NCI-H2081 treated with DMSO at 0.1 percent for 48 hours (cell line): ENCODE measurements at places on chromosomes 7 and 10.

DNA sequence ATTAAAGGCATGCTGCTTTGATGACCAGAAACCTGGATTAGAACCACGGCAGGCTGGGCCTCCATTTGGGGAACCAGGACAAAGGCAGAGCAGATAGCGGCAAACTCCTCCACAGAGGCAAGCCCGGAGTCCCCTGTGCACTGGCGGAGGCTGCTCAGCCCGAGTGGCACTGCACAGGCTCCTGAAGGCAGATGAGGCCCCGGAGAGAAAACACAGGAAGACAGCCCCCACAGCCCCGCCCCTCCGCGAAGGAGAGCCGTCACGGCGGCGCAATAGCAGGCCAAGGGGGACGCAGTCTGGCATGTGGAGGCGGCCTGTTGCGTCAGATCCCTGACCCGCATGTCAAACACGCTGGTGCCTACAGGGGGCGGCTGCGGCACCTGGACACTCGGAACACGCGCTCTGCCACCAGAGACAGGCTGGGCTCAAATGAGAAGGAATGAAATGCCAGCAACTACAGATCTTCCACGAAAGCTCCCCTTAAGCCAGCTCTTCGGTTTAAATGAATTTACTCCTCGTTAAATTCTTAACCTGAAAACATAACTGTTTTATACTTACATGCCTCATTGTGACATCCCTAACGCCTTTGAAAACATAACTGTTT is 128.5 kb downstream of the MAD1L1 start:
- no peak for DNase-seq

GRCh38 chr7:7554021-7554432 is 12.7 kb upstream of the MIOS start:
- DNase-seq, result peak; percentile 34

DNA sequence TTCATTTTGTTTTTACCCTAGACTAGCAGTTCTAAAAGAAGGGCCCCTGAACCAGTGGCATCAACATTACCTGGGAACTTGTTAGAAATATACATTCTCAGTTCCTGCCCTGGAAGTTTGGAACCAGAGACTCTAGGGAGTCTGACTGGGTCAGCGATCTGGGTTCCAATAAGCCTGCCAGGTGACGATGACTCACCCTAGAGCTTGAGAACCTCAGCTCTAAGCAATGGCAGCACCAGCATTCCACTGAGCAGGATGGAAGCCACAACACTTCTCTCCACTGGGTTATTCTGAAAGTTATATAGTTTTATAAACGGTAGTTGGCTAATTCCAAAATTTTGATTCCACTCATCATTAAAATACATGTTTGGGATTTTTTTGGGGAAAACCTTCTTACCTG is 97.0 kb upstream of the AMPH start:
- no peak for DNase-seq

- no peak for DNase-seq
Observed at GRCh38 chr10:127524229-127524628, 24.9 kb upstream of the NPS start.

- no peak for DNase-seq
Observed at GRCh38 chr7:19696926-19697325, 11.9 kb downstream of the POLR1F start.

- no peak for DNase-seq
Observed at GRCh38 chr10:78160591-78160990, 126.9 kb downstream of the RPS24 start.

DNA sequence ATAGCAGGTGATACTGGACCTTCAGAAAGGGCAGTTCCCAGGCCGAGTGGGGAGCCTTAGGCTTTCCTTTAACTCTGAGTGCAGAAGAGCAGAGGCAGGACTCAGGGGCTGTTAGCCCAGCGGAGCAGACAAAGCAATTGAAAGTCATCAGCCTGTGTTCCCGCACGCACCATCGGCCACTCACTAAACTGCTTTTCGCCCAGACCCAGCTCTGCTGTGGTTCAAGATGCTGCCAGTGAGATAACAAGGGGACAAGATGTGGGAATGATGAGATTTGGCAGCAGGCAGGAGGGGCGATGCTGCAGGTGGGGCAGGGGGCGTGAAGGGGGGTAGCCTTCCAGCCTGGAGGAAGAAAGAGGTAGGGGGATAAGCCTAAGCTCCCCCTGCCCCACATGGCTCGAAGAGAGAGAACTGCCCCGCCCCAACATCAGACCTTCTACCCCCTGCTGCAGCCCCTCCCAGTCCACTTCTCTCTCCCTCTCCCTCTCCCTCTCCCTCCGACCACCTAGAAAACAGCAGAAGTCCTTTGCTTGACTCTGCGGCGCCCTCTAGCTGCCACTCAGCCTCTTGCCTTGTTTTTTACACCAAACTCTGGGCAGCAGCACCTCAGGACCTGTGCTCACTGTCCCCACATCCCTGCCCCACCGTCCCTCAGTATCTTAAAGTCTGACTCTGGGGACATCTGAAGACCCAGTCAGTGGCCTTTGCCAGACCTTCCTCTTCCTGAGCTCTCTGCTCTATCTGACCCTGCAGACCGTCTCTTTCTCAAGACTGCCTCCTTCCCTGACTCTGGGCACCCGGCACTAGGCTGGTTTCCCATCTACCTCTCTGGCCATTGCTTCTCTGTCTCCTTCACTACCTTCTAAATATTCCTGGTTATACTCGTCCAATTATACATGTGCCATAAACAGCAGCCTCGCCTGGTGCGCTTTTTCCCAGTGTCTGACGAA is 110.5 kb downstream of the C10orf105 start:
- DNase-seq, result peak; percentile 0

DNA sequence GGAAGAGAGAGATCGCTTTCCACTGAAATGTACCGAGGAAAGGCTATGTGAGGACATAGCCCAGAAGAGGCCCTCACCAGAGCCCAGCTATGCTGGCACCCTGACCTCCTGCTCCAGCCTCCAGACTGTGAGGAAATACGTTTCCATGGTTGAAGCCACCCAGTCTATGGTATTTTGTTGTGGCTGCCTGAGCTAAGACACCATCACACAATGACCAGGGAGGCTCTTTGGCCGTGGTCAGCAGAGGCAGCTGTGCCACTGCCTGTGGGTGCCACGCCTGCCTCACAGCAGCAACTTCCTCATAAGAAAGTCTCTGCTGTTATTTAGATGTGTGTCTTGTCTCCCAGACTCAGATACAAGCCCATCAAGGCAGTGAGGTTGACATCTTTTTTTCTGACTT is 182.7 kb upstream of the PLXNA4 start:
- no peak for DNase-seq

DNA sequence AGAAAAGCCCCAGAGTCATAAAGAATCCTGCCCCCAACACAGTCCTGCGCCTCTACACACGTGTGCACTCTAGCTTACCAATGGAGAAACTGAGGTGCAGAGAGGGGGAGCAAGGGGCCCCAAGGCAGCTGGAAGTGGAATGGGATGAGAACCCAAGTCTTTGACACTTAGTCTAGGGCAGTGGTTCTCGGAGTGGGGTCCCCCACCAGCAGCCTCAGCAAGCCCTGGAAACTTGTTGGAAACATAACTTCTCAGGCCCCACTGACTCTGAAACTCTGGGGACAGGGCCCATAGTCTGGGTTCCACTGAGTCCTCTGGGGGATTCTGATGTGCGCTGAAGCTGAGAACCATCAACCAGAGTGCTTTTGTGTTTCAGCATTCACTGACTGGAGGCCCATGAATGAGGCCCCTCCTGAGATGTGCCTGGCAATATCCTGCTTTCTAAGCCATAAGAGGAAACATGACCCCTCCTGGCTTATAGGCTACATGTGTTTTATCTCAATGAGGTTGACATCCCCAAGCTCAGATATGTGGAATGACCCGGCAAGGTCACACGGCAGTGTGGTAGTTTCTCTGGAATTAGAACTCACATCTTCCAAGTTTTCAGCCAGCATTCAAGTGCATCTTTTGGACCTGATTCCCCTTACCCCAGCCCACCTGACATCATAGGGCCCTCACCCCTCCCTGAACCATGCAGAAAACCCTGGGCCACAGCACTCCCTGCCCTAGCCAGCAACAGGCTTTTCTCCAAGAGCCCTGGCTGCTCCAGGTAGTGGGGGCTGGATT is 147.3 kb upstream of the PCBD1 start:
- DNase-seq, result no peak

- no peak for DNase-seq
Observed at GRCh38 chr10:126186766-126187165, 201.5 kb downstream of the ADAM12 start.

GRCh38 chr7:154943906-154944305 is 59.0 kb downstream of the PAXIP1 start:
- no peak for DNase-seq

GRCh38 chr10:129531969-129532660 is 65.1 kb downstream of the MGMT start:
- DNase-seq, result no peak

DNA sequence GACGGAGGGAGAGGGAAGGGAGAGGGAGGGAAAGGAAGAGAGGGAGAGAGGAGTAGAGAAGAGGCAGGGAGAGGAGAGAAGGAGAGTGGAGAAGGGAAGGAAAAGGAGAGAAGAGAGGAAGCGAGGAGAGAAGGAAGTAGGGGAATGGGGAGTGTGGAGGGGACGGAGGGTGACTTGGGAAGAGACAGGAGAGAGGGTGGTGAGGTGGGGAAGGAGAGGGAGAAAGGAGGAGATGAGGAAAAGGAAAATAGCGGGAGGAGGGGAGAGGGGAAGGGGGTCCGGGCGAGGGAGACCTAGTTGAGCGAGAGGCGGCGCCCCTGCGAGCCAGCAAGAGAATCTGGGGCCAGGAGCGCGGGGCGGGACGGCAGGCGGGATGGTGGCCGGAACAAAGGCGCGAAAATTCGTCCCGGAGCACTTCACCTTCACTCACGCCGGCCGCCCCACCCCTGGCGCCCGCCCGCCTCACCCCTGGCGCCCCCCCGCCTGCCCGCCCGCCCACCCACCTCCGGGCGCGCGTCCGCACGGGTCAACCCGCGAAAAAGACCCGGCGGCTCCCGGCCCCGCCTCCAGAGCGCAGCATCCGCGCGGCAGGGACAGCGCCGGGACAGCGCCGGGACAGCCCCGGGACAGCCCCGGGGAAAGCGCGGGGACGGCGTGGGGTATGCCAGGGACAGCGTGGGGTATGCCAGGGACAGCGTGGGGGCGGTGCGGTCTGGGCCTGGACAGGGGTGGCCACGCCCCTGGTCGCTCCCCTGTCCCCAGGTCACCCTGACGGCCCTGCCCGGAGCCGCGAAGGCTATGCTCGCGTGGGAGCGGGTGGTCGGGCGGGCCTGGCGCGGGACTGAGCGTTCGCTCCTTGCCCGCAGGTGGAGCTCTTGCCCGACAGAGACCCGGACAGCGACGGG is 4.2 kb downstream of the VSTM2A start:
- no peak for DNase-seq

DNA sequence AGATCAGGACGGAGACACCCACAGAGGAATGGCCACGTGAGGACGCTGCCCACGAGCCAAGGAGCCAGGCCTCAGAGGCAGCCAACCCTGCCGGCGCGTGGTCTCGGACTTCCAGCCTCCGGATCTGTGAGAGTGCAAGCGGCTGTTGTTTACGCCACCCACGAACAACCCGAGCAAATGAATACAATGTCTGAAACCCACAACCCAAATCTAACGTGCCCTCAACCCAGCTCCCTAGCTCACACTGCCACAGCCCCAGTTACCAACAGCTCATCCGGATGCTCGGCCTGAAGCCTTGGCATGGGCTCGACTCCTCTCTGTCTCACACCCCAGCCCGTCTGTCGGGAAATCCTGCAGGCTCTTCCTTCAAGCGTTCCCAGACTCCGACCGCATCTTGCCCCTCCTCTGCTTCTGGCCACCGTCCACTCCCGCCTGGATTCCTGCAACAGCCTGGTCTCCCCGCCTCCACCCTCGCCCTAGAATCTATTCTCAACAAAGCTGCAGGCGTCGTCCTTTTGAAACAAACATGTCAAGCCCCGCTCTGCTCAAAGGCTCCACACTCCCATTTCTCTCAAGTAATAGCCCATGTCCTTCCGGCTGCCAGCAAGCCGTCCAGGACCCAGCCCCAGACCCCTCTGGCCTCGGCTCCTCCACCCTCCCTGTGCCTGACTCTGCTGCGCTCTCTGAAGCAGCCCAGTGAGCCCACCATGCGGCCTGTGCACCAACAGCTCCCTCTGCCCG is 35.3 kb downstream of the STK32C start:
- DNase-seq, result no peak

DNA sequence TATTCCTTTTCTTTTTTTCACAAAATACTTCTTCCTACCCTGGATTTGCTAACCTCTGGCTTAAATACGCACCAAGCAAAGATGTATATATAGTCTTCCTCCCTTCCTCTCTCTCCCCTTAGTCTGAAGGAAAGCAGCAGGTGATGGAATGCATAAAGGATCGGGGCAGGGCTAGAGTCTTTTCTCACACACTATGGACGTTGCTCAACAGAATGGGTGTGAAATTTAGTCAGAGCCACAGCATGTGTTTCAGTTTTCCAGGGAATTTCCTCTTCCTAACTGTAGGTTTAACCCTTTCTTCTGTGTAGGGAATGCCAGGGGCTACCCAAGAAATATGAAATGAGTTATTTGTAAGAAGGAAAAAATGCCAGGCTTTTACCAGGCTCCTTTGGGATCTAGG is 71.4 kb upstream of the NFKB2 start:
- no peak for DNase-seq

- DNase-seq, result no peak
Observed at GRCh38 chr10:70866424-70866823, 21.9 kb downstream of the PCBD1 start.

- DNase-seq, result peak; percentile 76
Observed at GRCh38 chr7:37031571-37032257, 307.4 kb upstream of the AOAH start.

DNA sequence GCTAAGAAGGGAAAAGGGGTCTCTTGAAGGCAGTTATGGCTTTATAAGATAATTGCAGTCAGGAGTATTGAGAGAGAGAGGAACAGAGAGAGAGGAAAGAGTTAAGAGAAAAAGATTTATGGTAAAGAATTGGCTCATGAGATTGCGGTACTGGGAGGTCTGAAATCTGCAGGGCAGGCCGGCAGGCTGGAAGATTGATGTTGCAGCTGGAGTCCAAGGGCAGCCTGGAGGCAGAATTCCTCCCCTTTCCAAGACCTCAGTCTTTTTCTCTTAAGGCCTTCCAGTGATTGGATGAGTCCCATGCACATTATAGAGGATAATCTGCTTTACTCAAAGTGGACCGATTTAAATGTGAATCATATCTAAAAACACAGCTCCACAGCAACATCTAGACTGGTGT is 68.4 kb downstream of the HACD1 start:
- DNase-seq, result no peak

DNA sequence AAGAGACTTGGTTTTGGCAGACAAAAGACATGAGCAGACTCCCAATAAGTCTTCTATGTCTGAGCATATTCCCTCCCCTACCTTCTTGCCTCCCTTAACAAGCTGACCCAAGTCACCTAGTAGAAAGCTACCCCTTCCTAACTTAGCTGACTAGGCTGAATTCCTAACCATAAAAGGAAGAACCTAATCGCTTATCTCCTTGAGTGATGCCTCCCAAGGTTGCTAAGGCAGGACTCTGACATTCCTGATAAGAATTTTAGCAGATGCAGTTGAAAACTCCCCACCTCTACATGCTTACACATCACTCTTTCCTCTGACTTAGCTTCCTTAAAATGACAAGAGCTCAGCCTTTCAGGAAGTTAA is 704.7 kb upstream of the MBL2 start:
- no peak for DNase-seq

DNA sequence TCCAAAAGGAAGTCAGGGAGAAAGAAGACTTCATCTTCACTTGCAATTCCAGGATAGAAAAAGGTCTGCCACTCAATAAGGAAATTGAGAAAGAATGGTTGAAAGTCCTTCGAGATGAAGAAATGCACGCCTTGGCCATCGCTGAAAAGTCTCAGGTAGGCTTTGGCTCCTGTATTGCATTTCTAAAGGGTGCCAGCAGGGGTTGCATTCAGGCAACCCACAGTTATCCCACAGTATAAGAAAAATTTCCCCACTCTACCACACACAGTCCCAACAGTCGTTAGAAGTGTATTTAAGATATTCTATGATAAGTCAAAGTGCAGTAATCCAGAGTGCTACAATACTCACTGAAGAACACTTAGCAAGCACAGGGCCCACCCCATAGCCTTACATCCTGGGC is 93.4 kb upstream of the FGL2 start:
- DNase-seq, result no peak
